Mammary microvascular endothelial cell (primary cell): ENCODE measurements at places on chromosomes 6 and 20. TPM values are rescaled to one million over a fixed set of nuclear protein-coding genes. Genes with fewer than 3 reads are reported as not detected.

The SNAP91 gene
- 0.15 TPM in 1 of 2 replicates, not detected in the other for total RNA-seq

The WFDC12 gene
- total RNA-seq: not detected in 2 replicates

The CRYBG1 gene
- total RNA-seq: 24.1 and 24.3 TPM in 2 replicates

The YIPF3 gene
- 102 and 134 TPM in 2 replicates for total RNA-seq

The TRAPPC3L gene
- total RNA-seq: 0.10 TPM in 1 of 2 replicates, not detected in the other

The SUPT3H gene
- 3.5 and 4.0 TPM in 2 replicates for total RNA-seq

The IL17F gene
- total RNA-seq: not detected in 2 replicates

The ILRUN gene
- total RNA-seq: 34.4 and 37.7 TPM in 2 replicates

The OGFRL1 gene
- total RNA-seq: 43.2 and 43.8 TPM in 2 replicates

The TLDC2 gene
- total RNA-seq: not detected in 2 replicates

The CFAP61 gene
- not detected in 2 replicates for total RNA-seq

The SLC52A3 gene
- 0.59 and 0.80 TPM in 2 replicates for total RNA-seq

The DPPA5 gene
- not detected in 2 replicates for total RNA-seq

The RANBP9 gene
- total RNA-seq: 19.4 and 19.8 TPM in 2 replicates

The HLA-DOB gene
- total RNA-seq: 0.10 and 0.13 TPM in 2 replicates

The ZNF512B gene
- total RNA-seq: 10.7 and 13.0 TPM in 2 replicates

The SLC32A1 gene
- total RNA-seq: not detected in 2 replicates

The EMILIN3 gene
- 0.05 TPM in 1 of 2 replicates, not detected in the other for total RNA-seq

The PNPLA1 gene
- total RNA-seq: not detected in 2 replicates

The NT5E gene
- total RNA-seq: 245 and 258 TPM in 2 replicates

The CYP39A1 gene
- 0.20 and 0.33 TPM in 2 replicates for total RNA-seq

The ECT2L gene
- not detected in 2 replicates for total RNA-seq
